Pons (tissue), 1 donor: ENCODE measurements at places on chromosomes 4 and X.
A peak's percentile ranks its signal among the peaks of the same experiment; 100 is the strongest.

- DNase-seq = no peak
Measured at GRCh38 chrX:4181782-4182407, 468.4 kb upstream of the PRKX start.

- DNase-seq = peak; percentile 23
Measured at GRCh38 chr4:8192748-8193738, 6.0 kb upstream of the SH3TC1 start.

- DNase-seq = no peak
Measured at GRCh38 chr4:101411926-101412325, 64.6 kb upstream of the PPP3CA start.

DNA sequence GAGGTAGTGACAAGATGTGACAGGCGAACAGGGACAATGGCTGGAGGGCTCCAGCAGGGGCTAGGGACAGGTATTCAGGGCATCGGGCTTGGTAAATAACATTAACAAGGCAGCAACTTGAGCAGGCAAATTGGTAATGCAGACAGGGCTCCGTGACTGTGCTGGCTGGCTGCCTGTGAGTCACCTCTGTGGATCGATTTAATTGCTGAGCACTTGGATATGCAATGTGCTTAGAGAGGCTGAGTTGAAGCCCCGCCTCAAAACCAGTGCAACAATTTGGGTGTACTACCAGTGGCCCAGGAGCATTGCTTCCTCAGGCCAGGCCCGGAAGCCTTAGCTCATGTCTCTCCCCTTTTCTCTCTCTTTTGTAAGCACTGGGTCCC is 19.5 kb downstream of the CNGA2 start:
- no peak for DNase-seq
